ENCODE measurements at places on chromosomes 4 and X.
A peak's percentile ranks its signal among the peaks of the same experiment; 100 is the strongest.

GRCh38 chr4:171203425-171203824, 609.8 kb upstream of the GALNTL6 start:
- DNase-seq: no peak

GRCh38 chrX:101483705-101484104, 1.6 kb upstream of the ARMCX4 start:
- no peak for DNase-seq

- DNase-seq: no peak
Observed at GRCh38 chr4:125522992-125523391, 208.2 kb downstream of the FAT4 start.

DNA sequence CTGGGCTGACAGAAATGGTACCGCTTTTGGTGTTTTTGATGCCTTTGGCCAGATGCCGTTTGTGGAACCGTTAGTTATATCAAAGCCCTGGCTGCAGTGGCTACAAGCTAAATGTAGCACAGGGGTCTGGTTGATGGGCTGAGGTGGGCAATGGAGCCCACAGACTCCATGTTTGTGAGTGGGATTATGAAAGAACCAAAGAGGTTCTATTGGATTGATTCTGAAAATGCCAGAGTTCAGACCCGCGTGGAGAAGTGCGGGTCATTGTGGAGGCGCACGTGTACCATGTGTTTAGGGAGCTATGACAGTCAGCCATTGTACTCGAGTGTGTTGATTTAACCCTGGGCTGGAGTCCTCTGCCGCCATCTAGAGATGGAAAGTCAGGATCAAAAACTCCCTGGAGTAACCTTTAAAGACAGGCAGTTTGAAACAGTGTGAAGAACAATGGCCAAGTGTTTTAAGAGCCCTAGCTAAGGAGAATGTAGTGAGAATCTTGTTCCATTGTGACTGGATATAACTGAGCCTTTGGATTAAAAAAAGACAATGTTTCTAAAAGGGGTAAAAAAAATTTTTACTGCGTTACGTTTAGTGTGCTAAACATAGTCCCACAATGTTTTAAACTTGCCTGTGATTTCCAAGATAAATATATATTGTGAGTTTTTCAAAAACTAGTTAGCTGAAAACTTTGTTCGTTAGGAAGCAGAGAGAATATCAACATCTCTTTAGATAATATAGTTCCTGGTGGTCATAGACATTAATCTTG, 12.7 kb downstream of the ART3 start:
- peak; percentile 62 for DNase-seq

DNA sequence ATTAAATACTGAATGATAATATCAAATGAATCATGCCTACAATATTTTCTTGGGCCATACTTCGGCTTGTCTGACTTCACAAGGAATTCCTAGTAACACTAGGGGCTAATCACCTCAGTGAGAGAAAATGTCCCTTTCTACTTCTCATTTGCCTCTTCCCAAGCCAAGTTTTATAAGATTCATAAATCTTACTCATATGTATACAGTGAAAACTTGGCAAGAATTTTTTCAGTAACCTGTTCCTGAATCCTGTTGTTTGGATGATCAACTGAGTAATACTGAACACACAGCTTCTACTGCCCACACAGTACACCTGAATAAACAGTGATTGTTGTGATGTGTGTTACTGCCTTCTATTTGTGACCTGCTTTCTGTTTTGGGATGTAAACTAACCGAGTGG, 16.5 kb downstream of the TMPRSS11E start:
- DNase-seq: no peak

DNA sequence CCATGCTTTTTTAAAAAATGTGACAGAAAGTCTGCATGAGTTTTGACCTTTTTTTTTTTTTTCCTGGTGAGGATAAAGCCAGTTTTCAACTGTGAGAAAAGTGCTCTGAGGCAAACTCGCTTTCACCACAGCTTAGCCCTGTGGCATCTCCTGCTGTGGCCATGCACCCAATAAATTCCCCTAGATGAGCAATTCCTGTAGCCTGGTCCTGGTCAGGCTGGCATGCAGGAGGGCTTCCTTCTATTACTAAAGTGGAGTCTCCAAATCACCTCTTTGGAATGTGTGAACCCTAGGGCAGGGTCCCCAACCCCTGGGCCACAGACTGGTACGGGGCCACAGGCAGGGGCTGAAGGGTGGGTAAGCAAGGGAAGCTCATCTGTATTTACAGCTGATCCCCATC, 265.4 kb downstream of the RAPGEF2 start:
- no peak for DNase-seq

DNA sequence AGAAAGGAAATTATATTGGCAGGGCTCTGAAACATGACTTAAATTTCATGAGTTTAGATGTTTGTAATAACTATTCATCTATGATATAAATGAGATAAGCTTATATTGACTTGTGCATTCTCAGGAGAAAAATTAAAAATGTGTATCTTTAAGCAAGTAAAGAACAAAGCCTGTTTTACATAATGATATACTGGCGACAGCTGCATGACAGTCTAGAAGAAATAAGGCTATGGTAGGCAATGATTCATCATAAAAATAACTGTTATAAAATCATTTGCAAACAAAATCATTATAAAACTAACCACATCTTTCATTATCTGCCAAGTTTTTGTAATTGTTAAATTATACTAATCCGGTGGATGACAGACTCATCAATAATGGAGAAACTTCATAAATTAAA, 188.1 kb downstream of the ADAM29 start:
- DNase-seq: no peak

- DNase-seq: no peak
Observed at GRCh38 chr4:183639291-183639690, 19.7 kb downstream of the RWDD4 start.

DNA sequence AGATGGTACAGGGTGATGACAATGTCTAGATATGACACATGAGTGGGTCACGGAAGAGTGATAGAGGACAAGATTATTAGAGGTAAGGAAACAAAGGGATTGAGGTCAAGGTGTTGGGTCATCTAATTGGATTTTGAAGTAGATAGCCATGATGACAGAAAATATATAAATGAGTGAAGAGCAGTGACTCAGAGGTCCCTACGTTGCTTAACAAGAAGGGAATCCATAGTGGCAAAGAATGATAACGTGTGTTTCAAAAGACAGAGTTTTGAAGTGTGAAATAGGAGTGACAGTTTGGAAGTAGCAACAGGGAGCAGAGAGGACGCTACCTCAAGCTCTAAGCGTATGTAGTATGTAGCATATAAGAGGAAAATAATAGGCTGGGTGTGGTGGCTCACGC, 22.2 kb upstream of the CAMK2D start:
- DNase-seq: peak; percentile 43

GRCh38 chr4:187883836-187884475, 111.6 kb upstream of the ZFP42 start:
- no peak for DNase-seq

DNA sequence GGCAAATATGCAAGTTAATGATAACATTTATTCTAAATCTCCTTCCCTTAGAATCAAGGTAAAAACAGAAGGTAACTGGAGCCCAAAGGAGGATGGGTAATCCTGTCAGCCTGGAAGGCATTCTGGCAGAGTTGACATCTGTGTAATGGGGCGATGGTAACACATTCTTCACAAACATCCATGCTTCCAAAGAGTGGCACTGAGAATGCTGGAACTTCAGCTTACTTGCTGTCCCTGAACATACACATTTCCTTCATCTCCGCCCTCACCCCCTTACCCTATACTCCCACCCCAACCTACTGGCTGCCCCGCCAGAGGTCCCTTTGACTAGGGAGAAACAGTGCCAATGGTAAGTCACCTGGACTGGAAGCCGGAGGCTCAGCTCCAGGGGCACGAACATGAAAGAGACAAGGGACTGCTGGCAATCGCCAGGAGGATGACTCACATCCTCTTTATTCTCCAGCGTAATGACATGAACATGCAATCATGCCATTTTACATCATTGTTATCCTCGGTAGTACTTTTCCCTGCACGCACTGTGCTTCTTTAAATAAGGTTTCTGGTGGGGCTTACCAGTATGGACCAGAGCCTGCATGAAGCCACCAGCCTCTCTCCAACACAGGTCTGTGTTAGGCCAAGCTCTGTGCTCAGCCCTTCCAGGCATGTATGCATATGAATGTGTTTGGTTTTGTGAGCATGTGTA, 694.2 kb upstream of the TENM3 start:
- DNase-seq: no peak

DNA sequence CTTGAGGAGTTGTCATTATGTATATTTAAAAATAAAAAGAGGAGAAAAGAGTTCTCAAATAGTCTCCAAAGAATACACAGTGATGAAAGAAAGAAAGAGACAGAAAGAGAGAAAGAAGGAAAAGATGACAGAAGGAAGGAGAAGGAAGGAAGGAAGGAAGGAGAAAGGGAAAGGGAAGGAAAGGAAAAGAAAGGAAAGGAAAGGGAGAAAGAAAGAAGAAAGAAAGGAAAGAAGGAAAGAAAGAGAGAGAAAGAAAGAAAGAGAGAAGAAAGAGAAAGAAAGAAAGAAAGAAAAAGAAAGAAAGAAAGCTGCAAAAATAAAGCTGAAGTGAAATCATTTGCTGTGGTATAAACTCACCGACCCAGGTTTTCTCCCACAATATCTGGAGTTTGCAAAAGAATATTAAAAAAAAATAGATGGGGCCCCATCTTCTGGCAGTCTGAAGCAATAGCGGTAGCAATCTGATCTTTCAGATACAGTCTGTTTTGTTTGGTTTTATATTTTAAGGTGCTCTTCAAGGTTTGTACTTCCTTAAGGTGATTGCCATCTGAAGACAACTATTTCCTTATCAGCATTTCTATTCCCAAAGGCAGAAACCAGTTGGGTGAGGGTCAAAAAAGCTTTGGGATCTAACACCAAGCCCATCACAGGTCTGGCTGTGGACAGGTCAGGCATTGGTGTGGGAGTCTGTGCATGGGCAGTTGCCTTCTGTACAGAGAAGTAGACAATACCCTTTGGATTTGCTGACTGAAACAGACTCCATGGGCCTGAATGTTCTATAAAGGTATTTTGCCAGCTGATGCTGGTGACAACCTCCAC, 160.4 kb downstream of the CPEB2 start:
- DNase-seq: no peak

DNA sequence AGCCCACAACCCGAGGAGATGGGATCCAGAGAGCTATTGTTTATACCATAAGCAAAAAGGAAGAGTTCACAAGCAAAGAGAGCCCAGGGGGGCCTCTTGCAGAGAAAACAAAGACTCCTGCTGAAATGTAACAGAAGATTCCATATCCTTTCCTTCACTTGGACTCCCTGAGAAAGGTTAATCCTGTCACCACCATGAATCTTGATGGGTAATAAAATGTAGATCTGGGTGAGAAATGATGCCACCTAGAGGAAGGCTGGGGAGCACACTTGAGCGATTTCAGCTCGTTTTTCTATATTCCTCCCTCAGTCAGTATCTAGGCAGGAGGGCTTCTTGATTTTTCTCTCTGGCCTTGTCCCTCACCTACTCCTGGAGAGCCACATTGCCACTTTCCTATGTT, 10.2 kb upstream of the KCNE5 start:
- DNase-seq: no peak

- no peak for DNase-seq
Observed at GRCh38 chr4:98803251-98803650, 125.7 kb downstream of the EIF4E start.

DNA sequence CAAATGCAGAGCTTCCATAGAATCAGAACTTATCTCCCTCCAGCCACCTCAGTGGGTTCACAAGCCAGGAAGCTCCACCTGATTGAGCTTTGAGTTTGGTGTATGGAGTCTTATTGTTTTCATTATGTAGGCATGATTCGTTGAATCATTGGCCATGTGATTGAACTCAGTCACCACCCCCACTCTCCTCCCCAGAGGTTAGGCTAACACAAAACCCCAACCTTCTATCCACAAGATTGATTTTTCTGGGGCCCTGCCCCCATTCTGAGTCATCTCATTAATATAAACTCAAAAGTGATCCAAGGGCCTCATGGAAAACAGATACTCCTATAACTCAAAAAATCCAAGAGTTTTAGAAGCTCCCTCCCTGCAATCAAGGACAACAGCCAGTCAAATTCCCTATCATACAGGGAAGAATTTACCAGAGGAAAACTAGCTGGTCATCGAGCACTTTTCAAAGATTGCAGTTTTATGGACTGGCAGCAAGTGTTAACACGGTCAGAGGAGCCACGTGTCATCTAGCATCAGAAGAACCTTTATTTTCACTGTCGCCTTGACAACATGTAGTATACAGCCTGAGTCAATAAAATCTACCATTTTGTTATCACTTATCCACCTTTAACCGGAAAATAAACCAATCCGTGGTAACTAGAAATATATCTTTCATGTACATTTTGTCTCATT, 35.9 kb upstream of the GUCY1B1 start:
- no peak for DNase-seq

DNA sequence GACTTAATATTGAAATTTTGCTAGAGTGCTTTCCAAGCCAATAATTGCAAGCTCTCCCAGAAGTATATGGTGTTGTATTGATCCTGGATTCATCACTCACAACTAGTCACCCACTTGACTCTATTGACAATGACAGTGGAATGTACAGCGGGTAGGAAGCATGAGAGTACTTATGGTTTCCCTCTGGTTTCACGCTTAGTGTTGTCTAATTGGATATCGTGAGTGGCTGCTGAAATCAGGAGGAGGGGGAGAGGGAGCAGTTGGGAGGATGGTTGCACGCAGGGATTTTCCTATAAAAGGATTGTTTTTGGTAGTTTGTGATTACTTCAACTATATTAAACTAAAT, 1819.5 kb upstream of the TENM3 start:
- DNase-seq: no peak

- DNase-seq: peak; percentile 36
Observed at GRCh38 chrX:149641432-149641831, 9.8 kb upstream of the TMEM185A start.

GRCh38 chrX:15815779-15816437, 25.6 kb downstream of the ZRSR2 start:
- DNase-seq: peak; percentile 29

DNA sequence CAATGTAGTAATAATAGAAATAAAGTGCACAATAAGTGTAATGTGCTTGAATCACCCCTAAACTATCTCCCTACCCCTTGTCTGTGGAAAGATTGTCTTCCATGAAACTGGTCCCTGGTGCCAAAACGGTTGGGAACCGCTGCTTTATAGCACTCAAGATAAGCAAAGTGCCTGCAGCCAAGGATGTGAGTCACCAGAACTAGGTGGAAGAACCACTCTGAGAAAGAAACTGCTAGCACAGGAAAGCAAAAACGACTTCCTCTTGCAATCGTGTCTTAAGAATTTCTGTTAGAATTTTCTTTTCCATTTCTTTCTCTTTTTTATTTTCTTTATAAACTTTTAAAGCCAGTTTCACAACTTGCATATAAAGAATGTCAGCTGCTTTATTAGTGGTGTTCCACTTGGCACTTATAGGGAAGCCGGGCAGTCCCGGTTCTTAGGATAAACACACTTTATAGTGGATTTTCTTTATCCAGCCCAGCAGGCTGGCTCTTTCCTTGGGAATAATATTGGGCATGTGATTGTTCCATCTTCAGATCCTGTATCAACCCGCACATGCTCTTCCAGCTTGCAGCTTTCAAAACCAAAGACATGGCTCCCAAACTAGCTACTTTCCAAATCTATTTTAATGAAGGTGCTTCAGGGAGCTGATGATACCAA, 32.3 kb upstream of the CXCL8 start:
- peak; percentile 82 for DNase-seq

DNA sequence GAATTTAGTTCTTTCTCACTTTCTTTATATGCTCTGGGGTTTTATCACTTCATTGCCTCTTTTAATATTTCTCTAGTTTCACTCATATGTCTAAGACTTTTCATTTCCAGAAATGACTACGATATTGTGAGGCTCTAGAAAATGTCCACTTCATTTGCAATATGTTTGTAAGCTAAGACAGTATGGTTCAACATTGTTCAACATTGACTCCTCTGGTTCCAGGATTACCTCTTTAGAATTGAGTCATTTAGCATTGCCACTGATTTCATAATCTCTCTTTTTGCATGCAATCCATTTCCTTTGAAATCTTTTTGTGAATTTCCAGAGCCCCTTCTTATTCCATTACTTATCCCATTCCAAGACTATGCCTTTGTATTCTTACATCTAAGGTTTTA, 32.3 kb downstream of the BBS12 start:
- DNase-seq: peak; percentile 62

Data from inflammatory macrophage treated with lipopolysaccharide for 4 hours (primary cell).